Stimulated activated CD8-positive, alpha-beta memory T cell treated with anti-CD3 and anti-CD28 coated beads, Interleukin-15, amount 100 ng/mL, for 4 hours (primary cell): ENCODE measurements at places on chromosomes 2 and 18.

DNA sequence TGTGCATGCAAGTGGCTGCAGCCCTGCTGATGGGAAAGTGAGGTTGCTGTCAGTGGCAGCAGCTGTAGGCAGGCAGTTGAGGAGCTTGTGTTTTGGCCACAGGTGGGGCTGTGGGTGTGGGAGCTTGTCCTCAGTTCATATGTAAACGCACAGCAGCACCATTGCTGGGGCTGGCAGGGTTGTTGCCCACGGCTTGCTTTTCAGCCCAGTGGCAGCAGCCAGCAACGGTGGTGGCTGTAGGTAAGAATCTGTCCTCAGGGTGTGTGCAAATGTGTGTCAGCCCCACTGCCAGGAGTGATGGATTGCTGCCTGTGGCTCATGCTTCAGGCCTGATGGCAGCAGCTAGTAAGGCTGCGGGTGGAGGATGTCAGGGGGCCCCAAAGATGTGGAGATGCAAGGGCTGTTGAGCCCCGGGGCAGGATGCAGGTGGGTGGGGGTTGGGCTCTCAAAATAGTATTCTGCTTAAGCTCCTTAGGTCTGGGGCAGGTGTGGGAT lies 141.3 kb upstream of the THUMPD2 start:
- DNase-seq: no peak

DNA sequence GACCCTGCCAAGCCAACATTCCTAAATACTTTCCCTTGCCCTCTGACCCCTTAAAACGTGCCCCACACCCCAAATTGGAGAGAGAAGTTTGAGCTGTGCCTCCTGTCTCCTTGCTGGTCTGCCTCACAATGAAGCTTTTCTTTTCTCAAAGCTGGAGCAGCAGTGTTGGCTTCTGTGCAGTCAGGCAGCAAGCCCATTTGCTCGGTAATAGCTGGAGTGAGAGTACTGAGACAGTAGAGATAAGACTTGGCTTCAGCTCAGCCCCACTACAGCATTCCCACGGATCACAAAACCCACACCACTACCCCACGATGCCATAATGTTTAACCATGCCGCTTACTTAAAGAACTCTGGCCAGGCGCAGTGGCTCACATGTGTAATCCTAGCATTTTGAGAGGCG lies 73.0 kb downstream of the NCAPH start:
- no peak for DNase-seq

DNA sequence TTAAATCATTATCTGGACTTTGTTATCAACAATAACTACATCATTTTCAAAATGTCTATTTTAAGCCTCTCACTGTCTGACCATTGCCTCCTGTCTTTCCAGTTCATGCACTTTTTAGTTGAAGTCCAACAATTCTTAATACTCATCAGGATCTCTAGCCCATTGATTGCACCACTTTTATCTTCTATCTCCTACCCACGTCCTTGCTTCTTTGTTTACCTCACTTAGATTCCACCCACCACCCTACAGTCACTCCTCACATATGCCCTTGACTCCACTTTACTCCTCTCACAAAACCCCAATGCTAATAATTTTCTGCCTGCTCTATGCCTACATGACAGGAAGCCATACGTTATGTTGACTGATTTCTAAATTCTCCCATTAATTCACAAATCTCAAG lies 21.9 kb downstream of the TACR1 start:
- DNase-seq: no peak

DNA sequence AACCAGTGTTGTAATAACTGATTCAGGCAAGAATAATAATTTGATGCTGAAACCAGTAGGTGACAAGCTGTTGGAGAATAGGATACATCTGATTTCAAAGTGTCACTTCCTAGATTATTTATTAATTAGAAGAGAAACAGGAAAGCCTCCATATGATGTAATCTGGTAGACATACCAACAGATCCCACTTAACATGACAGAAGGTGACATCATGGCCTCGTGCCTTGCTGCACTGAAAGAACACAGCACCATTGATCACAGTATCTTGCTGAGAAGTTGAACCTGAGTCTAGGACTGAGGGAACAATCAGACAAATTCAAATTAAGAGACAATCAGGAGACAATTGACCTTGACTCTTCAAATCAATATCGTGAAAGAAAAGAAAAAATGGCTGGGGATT lies 131.6 kb upstream of the DLGAP1 start:
- DNase-seq: no peak

GRCh38 chr2:189175869-189176433 lies 3.6 kb downstream of the COL5A2 start:
- no peak for DNase-seq

DNA sequence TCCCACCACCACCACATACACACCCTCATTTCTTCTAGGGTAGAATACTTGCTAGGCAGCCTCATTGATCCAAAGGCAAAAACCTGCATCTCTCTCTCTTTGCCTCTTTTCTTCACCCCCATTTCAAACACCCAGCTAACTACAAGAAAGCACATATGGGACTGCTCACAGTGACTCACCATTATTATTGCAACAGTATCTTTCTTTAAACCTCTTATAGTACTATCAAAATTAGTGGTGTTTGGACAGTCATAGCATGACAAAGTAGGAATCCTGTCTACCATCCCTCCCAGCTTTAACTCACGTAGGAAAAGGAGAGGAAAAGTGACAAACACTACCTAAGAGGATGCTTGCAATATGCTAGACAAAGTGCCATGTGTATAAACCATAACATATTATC lies 422.5 kb upstream of the CRIM1 start:
- no peak for DNase-seq

GRCh38 chr2:138922973-138923563 lies 142.9 kb upstream of the NXPH2 start:
- no peak for DNase-seq

GRCh38 chr2:160388464-160389263 lies 104.9 kb downstream of the RBMS1 start:
- DNase-seq: no peak

DNA sequence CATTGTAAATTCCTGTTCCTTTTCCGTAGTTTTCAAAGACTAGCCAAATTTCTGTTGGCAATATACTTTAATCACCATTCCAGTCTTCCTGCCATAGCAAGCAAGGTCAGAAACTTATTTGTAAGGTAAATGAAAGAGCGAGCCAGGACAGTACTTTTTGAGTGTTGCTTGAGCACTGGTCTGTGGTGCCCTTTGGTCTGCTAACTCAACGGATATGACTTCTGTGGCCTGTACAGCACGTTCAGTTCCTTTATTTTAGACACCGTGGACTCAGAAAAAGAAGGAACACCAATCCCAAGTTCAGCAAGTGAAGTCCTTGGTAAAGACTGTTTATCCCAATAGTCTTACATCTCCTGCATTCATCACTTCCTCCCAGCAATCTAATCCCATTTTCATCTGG lies 166.3 kb downstream of the MYO1B start:
- no peak for DNase-seq

DNA sequence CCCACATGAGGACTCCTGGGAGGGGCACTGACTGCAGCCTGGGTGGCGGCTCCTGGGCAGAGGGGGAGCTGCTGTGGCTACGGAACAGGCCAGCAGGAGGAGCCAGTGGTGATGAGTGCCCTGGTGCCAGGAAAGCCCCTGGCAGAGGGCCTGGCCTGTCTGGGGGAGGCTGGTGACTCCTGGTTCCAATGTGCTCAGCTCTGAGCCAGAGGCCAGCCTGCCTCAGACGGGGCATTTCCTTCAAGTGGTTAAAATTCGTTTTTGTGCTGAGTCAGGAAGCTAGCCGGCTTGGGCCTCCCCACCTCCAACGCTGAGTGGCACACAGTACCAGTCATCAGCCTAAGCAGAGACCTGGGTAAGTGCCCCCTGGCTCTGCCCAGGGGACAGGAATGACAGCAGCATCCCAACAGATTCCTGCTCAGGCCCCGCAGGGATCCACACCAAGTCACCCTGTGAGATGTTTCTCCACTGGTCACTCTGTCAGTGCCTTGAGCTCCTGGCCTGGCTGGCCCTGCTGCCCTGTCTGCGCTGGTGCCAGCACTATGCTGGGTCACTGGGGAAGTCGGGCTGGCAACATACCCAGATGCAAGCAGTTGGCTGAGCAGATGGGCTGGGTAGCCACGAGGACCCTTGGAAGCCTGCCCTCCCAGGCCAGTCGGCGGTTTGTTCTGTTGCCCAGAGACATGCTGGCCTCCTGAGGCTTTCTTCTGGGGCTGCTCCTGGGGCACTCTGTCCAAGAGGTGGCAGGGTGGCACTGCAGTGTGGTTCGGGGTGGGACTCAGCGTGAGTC lies 7.1 kb upstream of the KLF11 start:
- DNase-seq: peak; percentile 23
